Posterior vena cava (tissue), 2 donors: ENCODE measurements at places on chromosomes 3 and 15. TPM values are rescaled to one million over a fixed set of nuclear protein-coding genes. Genes with fewer than 3 reads are reported as not detected.

DNA sequence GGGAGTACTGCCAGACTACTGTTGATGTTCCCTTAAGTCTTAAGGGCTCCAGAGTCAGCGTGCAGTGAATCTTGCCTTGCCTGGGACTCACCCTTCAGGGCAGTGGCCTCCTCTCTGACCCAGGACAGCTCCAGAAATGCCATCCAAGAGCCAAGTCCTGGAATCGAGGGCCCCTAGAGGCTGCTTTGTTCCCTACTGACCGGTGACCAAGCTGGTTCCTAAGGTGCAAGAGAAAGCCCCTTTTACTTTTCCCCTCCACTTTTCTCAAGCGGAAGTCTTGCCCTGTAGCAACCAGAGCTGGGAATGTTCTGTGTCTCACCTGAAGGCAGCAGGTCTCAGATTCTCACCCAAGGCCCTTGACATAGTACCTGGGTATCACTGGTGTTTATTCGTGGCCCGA is 238.0 kb downstream of the DOCK3 start:
- DNase-seq: no peak

NMNAT3 gene
- total RNA-seq: 4.9 TPM

OCA2 gene
- 1.4 TPM for total RNA-seq

GRCh38 chr3:13054341-13055285 is 18.6 kb downstream of the IQSEC1 start:
- DNase-seq: no peak

DNA sequence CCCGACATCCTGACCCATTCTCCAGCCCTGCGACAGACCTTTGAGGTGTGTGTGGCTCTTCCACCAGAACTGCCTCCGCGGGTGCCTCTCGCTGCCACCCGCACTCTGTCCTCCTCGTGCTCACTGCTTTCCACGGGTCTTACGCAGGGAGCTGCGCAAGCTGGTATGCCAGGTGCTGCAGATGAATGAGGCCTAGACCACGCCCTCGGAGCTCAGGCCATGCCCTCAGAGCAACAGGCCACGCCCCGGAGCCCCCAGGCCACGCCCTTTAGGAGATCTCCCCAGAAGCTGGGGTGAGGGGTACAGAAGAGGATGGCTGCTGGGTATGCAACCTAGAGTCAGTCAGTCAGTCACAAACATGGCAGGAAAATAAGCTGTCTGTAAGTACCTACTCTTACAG is 300.3 kb downstream of the GABRG3 start:
- no peak for DNase-seq

DISP2 gene
- 0.32 TPM for total RNA-seq
